ENCODE measurements at places on chromosomes 6 and 20. TPM values are rescaled to one million over a fixed set of nuclear protein-coding genes. Genes with fewer than 3 reads are reported as not detected.

DNA sequence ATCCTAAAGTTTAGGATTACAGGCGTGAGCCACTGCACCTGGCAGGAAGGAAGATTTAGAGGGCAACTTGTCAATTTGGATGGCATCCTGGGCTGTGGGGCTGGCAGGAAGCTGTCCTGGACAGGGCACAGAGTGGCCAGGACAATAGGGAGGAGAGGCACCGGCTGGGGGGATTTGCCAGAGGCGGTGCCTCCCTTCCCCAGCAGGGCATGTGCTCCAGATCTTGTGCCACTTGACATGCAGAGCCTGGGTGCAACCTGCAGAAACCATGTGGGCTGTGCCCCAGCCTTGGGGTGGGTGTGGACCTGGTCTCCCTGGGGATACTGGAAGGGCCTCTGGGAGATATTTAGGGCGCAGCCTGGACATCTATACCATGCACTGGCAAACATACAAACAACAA, 58.6 kb upstream of the EEF1A1 start:
- DNase-seq, result peak; percentile 74

DNA sequence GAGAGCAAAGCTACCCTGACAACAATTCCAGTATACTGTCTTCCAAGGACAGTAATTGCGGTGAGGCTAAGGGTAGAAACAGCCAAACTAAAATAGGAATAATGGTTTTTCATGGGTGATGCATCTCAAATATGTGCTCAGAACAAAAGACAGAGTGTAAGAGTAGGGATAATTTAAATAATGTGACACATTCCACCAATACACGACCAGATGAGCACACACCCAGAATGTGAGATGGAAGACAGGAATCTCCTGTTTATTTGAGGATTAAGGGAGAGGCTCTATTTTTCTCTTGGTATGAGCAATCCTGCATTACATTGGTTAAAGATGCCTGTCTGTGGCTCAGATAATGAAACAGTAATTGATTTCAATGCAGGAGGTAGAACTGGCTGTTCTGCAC, 292.9 kb upstream of the ZFP64 start:
- DNase-seq, result no peak

The CNKSR3 gene
- 42.9 TPM for total RNA-seq

DNA sequence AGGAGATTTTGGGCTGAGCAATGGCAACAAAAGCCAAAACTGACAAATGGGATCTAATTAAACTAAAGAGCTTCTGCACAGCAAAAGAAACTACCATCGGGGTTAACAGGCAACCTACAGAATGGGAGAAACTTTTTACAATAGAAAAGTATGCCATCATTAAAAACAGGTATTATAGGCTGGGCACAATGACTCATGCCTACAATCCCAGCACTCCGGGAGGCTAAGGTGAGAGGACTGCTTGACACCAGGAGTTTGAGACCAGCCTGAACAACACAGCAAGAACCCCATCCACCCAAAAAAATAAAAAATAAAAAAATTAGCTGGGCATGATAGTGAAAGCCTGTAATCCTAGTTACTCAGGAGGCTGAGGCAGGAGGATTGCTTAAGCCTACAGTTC, 55.4 kb downstream of the MBOAT1 start:
- no peak for DNase-seq

DNA sequence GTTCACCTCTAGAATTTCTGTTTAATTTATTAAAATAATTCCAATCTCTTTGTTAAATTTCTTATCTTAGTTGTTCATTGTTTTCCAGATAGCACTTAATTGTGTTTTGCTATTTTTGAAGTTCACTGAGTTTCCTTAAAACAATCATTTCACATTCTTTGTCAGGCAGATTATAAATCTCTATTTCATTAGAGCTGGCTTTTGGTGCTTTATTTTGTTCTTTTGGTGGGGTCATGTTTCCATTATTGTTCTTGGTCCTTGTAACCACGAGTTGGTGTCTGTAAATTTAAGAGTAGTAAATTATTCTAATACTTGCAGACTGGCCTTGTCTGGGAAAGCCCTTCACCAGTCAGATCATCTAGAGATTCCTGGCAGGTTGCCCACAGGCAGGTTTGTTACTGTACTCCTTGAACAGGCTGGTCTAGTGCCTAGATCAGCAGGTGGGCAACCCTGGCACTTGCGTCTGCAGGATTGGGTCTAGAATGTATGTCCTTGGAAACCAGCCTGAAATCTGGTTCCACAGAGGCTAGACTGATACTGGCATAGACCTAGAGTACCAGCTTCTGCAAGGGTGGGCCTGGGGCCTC, 110.4 kb downstream of the ADGB start:
- DNase-seq, result no peak

Measured in left lobe of liver (tissue), 2 donors.